ENCODE measurements at places on chromosomes 5 and 9. TPM values are rescaled to one million over a fixed set of nuclear protein-coding genes. Genes with fewer than 3 reads are reported as not detected.
A peak's percentile ranks its signal among the peaks of the same experiment; 100 is the strongest.

- peak; percentile 30 for DNase-seq
Observed at GRCh38 chr9:76571288-76571687, 112.3 kb downstream of the GCNT1 start.

DNA sequence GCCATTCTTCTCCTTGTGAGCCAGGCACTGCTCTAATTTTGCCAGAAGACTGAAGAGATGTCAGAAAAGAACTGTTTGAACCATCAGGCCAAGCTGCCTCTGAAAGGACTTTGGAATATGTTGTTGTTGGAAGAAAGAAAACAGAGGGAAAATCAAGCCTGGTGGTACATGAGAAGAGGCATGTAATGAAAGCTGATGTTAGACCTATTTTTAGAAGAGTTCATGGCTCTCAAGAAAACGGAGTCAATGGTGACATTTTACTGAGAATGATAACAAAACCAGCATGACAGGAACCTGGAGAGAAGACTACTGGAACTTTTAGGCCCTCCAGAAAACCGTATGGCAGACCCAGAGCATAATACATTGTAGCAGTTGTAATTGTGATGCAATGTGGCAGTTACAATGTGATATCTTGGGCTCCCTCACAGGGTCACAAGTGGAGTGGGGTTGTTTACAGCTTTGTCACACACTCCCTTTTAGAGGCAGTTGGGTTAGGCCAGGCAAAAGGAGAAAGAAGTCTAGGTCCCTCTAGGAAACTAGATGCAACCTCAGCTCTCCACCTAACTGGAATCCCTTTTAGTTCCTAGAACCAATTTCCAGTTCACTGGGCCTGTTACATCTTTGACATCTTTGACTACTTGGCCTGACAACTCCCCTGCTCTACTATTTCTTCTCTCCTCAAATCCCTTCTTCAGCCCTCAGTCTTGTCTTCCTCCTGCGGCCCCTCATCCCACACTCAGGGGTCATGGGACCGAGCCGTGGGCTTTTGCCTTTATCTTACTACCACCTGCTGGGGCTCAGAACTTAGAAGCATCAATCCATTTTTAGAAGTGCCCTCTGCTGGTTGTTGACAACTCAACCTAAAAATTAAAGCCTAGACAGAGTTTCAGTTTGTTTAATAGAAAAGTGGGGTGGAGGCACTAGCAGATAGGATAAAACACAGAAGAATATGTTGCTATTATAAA lies 61.2 kb upstream of the JAK2 start:
- peak; percentile 19 for DNase-seq

DNA sequence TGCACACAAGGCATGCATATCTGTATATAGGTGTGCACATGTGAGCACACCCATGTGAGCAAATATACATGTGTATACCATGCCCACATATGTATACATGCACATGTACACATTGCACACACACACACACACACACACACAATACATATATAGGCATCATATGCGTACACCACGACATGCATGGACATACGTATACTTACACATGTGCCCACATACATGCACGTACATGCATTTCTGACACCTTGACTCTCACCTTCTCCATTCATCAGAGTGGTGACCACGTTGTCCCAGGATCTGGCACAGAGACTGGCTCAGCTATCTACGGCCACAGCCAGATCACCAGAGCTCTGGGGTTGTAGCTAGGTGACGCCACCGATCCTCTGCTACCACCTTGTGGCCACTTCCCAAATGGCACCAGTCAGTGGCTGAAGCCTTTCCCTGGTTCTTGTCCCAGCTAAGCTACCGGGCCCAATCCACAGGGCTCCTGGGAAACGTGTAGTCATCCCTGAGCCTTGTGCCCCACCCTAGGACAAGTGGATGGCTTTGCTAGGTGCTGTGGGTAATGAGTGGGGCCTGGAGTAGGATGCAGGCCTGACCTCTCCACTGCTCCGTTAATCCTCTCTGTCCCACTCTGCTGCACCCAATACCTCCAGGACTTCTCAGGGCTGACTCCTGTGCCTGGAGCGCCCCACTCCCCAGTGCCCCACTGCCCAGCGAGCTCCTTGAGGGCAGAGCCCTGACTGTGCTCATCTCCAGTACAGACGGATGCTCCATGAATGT lies 194.4 kb downstream of the RGS3 start:
- DNase-seq: peak; percentile 70

DNA sequence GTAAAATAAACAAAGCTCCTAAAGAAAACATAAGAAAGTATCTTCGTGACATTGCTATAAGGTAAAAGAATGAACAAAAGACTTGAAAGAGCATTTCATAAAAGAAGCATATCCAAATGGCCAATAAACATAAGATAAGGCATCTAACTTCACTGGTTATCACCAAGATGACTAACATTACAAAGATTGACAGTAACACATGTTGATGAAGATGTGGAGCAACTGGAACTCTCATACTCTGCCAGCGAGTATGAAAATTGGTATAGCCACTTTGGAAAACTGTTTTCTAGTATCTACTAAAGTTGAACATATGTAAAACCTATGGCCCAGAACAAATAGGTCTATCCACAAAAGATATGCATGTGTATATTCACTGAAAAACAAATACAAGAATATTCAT lies 150.5 kb downstream of the SNX18 start:
- DNase-seq: no peak

The ASPN gene
- 10.4 TPM for total RNA-seq

DNA sequence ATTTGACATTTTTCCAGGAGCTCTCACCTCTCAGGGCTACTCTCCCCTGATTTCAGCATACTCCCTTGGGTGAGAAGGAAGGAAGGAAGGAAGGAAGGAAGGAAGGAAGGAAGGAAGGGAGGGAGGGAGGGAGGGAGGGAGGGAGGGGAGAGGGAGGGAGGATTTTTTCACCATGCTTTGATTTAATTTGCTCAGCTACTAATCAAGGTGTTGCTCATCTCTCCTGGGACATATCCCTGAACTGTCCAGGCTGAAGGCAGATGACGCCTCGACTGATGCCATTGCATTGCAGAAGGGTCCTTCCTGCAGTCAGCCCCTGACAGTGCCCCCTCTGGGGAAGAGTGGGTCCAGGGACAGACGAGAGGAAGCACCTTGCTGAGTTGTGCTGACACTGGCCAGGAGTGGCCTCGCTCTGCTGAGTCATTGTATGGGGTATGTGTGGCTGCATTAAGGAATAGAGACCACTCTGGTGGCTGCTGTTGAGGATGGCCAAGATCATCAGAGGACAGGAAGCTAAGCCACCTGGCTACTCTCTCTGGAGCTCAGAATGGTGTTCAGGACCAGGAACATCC lies 43.6 kb upstream of the CRB2 start:
- no peak for DNase-seq

GRCh38 chr9:134725605-134725940 lies 84.0 kb downstream of the COL5A1 start:
- DNase-seq: peak; percentile 68

The IL13 gene
- not detected for total RNA-seq

The NUTM2F gene
- not detected for total RNA-seq

The RLN2 gene
- not detected for total RNA-seq

GRCh38 chr9:136720898-136721338 lies 8.5 kb downstream of the DIPK1B start:
- no peak for DNase-seq

DNA sequence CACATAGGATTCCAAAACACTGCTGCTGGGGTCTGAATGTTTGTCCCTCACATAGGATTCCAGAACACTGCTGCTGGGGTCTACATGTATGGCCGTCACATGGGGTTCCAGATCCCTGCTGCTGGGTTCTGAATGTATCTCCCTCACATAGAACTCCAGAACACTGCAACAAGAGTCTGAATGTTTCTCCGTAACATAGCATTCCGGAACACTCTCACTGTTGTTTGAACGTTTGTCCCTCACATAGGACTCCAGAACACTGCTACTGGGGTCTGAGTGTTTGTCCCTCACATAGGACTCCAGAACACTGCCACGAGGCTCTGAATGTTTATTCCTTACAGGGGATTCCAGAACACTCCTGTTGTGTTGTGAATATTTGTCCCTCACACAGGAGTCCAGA lies 216.8 kb downstream of the FOXD4L6 start:
- no peak for DNase-seq

The CBY3 gene
- not detected for total RNA-seq

DNA sequence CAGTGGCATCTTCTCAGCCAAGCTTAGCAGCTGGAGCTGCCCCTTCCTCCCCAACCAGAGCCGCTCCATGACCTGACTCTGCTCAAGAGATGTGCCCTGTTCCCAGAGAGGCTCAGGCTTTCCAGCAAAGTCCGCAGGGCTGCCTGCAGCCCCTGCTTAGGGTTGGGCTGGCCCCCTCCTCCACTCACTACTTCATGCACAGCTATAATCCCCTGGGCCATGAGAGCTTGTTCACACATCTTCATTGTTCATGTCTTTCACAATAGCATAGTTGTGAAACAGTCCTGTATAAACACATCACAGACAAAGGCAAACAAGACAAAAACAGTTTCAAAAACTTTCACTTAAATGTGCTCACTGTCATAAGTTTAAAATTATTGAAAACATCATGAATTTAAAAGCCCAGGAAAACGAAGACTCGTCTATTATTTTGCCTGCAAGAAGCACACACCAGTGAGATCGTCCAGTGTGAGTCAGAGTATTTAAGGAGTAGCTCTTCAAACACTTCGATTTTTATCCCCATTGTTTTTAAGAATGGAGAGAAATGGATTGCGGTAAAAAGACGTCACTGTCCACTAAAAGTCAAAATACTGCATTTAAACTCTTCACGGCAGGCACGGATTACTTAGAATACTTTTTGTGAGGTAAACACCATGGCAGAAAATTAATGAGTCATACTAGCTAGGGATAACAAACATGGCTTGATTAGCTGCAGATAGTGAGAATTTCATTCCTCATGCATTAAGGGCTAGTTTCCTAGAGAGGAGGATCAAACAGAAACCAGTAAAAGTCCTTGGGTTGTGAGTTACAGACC lies 40.7 kb upstream of the S1PR3 start:
- peak; percentile 84 for DNase-seq

DNA sequence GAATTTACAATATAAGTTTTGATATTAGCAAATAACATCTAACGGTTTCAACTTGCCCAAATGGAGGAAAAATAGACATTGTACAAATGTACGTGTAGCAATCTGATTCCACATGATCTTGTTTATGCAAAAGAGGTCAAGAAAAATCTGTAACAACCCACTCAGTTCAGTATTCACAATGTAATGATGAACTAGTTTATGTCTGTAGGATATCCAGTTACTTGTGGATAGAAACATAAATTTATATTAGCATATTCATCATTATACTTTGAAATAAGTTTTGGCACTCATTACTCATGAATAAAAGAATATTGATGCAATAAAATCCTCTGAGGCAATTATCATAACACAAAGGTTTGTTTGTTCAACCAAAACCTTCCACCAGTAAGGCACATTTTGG lies 28.1 kb downstream of the PLK2 start:
- DNase-seq: no peak

GRCh38 chr5:93156566-93156965 lies 424.5 kb downstream of the NR2F1-AS1 start:
- no peak for DNase-seq

The PGM5 gene
- total RNA-seq: 113 TPM

DNA sequence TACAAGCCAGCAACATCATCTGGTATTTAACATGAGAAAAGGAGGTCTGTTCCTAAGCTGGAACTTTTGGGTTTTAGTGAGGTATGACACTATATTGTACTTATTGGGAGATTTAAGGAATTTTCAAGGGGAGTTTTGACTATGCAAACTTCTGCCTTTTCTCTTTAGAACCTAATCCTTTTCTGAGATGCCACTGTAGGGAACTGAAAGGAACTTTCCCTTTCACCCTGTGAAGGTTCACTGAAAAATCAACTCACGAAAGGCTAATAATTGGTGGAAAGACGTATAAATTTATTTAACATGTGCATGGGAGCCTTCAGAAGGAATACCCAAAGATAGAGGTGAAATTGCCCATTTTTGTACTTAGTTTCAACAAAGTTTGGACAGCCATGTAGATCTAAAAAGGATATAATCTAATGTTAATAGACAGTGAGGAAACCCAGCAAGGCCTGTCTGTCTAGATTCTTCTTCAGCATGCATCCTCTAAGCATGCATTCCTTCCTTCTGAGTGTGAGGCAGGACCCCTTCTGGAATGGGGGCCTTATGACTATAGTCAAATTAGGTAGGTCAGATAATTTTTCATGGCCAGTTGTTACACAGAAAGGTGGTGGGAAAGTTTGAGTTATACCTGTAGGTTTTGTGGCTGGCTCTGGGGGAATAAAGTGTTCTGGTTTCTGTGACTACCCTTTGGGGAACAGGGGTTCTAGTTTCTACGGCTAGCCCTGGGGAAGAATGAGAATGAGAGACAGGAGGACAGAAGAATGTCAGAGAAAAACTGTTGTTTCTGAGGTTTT lies 200.3 kb downstream of the C9orf152 start:
- DNase-seq: peak; percentile 32

GRCh38 chr5:77272206-77272605 lies 61.7 kb downstream of the PDE8B start:
- DNase-seq: no peak

DNA sequence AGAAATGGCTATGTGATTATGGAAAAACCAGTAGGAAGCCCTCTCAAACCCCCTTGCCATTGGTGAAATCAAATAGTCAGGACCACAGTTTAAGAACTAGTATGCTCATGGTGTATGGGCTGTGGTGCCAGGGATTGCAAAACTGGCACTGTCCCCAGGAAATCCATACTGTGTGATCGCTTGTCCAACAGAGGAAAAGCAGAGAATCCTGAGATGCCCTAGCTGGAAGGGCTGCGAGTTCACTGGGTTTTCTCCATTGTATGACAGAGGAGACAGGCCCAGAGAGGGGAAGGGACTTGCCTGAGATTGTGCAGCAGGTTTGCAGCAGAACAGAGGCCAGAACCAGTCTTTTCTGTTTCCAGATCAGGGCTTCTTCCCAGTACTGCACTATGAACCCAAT lies 12.5 kb downstream of the SEC61B start:
- no peak for DNase-seq

DNA sequence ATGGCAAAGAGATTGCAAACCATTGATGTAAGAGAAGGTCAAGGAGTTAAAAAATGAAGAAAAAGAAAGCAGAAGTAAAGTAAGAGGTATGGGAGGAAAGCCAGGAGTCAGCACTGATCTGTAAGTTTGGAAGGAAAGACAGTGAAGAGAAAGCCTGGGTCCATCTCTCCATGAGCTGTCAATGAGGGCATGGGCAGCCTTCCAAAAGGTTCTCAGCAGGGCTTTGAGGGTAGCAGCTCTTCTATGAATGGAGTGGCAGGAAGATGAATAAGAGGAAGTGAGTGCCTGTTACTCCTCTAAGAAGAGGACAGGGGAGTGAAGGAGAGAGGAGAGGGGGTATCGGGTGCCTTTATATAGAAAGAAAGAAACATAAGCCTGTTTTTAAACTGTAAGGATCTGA lies 97.1 kb downstream of the ADCY2 start:
- DNase-seq: no peak

DNA sequence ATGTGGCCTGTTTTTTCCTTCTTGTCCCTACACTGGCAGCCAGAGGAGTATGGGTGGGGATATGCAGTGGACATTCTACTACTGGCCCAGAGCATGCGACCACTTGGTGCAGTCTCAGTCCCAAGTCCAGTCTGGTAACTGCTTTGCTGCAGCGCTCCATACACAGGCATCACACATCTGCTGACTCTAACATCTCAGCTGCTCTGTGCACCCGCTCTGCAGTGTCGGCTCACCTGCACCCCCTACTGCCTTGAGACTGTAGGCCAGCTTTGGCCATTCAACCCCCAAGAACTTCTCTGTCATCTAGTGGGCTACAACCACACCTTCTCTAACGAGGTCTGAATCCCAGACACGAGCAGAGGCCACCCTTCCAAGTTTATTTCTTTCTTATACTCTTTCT lies 46.4 kb upstream of the SLCO6A1 start:
- no peak for DNase-seq

- DNase-seq: no peak
Observed at GRCh38 chr9:135416664-135417290, 62.8 kb upstream of the PPP1R26 start.

- no peak for DNase-seq
Observed at GRCh38 chr9:133887540-133888047, 104.5 kb downstream of the VAV2 start.

Measured in fibroblast of lung (primary cell).